ENCODE measurements at places on chromosomes 3 and 15.

- peak; percentile 74 for DNase-seq
These were observed 34.8 kb upstream of the CTSH start for GRCh38 chr15:78979456-78980320.

DNA sequence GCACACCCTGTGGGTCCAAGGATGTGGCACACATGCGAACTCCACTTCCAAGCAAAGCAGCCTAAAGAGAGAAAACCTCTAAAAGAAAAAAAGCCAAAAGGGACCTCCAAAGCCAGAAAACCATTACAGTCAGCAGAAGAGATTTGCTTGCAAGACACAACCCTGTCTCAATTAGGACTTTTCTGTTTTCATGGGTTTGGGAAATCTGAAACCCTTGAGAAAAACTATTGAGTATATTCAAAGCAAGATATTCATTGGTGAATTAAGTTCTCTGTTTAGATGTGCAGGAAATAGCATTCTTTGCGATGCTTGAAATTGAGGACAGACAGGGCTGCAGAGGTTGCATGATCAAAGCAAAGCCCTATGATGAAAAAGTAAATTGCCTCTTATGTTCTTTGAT is 10.2 kb upstream of the LDHAL6B start:
- DNase-seq: no peak

- no peak for DNase-seq
These were observed 982 bp downstream of the TAGLN3 start for GRCh38 chr3:111999484-112000324.

- DNase-seq: no peak
These were observed 187.5 kb downstream of the KLHL25 start for GRCh38 chr15:85607141-85607806.

- DNase-seq: no peak
These were observed 58.0 kb upstream of the ULK4 start for GRCh38 chr3:42019953-42020260.

DNA sequence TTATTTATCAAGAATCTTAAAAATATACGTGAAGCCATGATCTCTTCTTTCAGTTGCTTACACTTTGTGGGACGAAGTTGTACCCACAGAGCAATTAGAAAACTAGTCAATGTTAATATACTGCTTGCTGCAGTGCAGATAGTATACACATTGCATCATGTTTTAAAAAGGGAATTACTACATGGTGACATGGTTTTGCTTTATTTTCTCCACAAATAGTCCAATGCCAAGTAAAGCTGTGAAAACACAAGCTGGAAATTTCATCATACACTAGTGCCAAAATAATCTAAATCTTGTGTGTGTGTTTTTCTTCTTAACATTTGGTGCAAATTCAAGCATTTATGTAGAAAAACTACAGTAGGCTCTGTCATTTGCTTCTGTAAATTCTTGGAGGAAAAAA is 233.0 kb downstream of the EPHA3 start:
- no peak for DNase-seq

DNA sequence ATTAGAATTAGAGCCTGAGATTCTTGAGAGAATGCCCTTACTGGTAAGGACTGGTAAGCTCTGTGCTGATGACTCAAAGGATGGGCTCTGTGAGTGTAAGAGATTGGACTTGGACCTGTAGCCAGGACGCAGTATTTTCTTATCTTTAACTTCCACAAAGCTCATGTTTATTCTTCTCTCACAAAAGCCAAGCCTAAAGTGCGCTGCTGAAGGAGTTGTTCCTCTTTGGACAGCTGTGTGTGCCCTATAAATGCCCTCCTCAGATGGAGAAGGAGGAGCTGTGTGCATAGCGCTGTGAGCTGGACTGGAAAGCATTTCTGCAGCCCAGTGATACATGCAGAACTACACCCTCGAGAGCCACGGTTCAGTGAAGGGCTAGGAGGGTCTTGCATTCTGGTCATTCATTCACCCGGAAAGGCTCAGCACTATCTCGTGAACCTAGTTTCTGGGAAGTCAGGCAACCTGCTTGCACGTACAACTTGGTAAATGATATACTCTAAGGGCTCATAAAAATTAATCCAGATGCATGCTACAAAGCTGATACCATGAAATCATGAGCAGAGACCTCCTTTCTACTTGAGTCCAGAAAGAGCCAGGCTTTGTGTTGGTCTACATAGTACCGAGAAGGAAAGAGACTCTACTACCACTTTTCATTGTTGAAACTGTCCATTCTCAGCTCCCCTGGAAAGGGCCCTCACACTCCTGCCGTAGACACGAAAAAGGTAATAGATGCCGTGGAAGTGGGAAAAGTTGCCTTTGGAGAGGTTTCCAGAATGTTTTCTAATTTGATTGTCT is 103.0 kb upstream of the TBL1XR1 start:
- peak; percentile 76 for DNase-seq

- DNase-seq: peak; percentile 96
These were observed 21.1 kb upstream of the CDCP1 start for GRCh38 chr3:45167011-45167911.

- no peak for DNase-seq
These were observed 67.9 kb upstream of the HEG1 start for GRCh38 chr3:125123451-125124305.

DNA sequence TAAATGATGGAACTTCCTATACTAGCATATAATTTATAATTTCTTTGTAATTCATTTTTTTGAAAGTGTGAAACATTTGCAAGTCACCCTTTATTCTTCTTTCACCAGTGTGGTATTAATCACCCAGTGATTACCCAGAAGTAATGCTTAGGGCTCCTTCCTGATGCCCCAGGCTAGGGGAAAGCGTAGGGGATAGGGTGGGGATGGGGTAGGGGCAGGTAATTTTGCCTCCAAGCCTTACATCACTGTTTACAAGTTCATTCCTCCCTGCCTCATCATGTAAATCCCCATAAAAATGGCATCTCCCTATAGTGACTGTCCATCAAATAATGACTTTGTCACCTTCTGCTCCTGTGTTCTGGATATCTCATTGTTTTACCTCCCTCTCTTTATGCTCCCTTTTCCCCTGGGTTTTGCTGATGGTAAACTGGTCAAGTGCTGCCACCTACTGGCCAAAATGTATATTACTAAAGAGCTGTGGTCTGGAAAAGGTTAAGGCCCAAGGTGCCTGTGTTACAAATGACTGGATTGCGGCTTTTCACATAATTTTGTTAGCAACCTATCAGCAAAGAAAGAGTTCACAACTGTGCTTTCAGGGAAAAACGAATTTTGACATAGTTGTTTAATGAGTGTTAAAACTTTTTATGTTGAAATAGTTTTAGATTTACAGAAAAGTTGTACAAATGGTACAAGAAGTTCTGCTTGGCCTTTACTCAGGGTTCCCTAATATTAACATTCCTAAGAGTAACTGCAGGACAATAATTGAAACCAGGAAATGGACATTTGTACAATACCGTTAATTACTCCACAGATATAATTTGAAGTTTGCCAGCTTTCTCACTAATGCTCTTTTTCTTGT is 54.7 kb downstream of the ONECUT1 start:
- DNase-seq: peak; percentile 78

- no peak for DNase-seq
These were observed 35.3 kb downstream of the PBRM1 start for GRCh38 chr3:52650439-52650838.

DNA sequence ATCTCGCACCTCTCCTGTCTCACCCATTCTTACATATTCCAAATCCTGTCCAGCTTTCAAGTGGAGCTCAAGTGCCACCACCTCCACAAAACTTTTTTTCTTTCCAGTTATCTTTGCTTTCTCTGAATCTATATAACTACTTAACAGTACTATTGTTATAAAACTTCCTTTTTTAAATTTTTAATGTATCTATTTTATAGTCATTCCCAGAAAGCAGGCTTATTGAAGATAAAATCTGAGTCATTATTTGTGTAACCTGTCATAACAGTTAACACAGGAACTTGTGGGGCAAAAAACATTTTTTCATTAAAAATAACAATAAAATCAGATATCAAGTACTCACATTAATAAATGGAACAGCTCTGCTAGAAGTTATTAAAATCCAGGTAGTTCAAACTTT is 73.3 kb upstream of the ALCAM start:
- no peak for DNase-seq

DNA sequence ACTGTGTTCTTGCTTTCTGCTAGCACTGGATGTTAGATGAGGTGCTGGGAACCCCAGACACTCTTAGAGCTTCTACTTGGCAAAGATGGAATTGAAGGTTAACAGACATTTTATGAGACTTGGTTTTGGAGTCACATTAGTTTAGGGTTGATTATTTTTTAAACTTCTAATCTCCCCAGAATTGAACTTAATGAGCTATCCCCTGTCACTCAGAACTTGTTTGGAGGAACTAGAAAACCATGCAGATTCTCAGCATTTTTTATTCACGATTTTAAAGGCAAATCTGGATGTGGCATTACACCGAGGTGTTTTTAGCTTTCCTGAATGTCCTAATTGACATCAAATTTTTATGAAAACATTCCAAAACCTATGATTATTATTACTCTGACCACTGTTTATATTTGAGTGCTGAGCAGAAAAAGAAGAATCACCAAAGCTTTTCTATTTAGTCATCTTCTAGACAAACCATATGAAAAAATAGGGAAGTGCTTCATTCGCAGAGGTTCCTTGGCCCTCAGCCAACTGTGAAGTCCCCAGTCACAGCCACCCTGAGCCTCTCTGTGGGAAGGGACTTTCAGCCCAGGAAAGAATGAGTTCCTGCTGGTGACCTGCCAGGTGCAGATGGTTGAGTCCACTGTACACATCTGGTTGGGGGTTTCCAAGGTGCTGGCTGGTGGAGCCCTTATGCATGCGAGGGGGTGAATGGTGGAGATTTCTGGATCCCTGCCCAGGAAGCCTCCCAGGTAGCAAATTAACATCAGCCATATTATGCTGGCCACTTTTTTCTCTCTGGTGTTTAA is 196.0 kb upstream of the TOPAZ1 start:
- DNase-seq: no peak

- no peak for DNase-seq
These were observed 20.8 kb downstream of the TM4SF1 start for GRCh38 chr3:149356630-149357029.

- DNase-seq: no peak
These were observed 53.1 kb upstream of the ADAMTS17 start for GRCh38 chr15:100394736-100395440.
